ENCODE measurements at places on chromosomes 16 and 17.

- no peak for DNase-seq
Measured at GRCh38 chr17:55441544-55441943, 19.9 kb upstream of the MMD start.

DNA sequence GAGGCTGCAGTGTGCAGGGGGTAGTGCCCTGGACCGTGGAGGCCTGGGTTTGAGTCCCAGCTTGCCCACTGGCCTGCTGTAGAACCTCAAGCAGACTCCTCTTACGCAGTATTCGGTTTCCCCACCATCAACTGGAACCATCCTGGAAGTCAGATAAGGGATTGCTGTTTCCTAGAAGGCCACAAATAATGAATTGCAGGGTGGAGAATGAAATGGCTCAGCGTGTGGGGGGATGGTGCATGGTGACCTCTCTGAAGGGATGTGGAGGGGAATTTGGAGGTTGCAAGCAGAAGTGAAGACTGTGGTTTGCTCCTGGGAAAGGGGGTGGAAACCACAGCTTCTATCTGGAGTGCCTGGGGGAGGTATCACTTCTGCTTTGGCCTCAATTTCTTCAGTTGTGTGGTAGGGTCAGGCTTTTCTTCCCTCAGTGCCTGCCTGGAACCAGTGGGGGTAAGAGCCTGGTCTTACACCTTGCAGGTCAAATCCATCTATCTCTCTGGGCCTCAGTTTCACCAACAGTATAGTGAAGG lies 1.7 kb downstream of the ADGRG5 start:
- DNase-seq, result no peak

DNA sequence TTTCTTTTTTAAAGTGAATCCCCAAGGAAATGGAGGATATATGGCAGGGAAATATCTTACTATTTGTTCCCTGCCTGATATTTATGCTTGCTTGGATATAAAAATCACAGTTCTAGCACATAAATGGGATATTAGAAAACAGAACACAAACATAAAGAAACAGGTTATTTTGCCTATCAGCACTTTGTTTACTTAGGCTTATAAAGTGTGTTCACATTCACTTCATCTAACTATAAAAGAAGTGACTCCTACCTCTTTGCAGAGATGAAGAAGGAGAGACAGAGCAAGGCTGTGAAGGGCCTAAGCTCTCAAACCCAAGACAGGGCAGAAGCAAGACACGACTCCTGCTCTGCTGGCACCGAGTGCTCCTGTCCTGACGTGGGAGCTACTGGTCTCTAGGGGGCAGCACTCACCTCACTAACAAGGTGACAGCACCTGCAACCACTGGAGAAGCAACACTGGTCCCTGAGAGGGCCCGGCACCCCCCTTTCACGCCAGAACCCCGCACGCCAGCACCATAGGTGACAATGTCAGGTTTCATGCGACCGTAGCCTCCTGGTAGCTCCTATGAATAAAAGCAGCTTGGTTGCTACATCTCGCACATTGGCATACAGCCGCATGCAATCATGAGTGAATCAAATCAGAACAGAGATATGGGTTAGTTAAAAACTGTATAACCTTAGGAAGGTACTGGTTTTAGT lies 32.0 kb downstream of the MBTPS1 start:
- peak; percentile 54 for DNase-seq

DNA sequence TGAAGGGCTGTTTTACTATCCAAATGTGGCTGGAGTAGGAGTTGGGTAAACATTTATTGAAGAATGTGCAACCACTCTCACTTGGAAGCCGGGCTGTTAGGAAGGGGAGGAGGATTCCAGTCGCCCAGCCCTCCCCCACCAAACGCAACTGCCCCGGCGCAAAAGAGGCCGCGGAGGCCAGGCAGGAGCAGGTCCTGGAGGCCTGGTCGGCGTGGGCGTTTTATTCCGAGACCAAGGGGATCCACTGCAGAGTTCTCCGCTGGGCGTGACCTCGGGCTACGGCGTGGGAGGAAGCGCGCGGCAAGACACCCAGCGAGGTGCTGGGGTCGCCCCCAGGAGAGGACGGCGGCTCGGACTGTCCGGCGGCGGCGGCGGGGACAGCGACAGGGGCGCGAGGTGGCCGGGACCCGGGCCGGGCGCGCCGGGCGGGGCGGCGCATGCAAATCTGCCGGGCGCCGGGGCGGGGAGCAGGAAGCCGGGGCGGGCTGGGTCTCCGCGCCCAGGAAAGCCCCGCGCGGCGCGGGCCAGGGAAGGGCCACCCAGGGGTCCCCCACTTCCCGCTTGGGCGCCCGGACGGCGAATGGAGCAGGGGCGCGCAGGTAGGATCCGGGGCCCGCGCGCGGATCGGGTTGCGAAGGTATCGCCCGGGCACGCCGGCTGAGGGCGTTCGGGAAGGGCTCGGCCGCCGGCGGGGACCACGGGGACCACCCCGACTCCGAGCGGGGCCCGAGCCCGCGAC lies at the start of gene IL4R:
Gene IL4R (plus strand): TSS at position 553 of the 739 bp plus-strand sequence. CDS start 26,230 bp downstream, outside the sequence.
- peak; percentile 73 for DNase-seq
